ENCODE measurements at places on chromosomes 4 and X.

DNA sequence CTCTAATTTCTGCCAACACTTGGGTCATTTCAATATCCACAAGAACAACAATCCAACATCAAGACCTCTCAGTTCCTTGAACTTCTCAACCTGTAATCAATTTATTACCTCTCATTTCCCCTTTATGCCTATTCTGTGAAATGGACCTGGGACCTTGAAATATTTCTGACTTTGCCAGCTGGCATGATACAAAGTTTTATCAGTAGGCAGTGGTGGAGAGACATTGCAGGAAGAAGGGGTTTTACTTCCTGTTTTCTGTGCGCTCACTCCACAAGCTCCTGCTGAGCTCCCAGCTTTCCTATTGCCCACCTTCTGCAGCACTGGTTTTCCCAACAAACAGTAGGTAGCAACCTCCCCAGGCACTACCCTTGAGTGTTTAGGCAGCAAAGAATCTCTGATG, 3.5 kb upstream of the ARHGEF6 start:
- DNase-seq, result peak; percentile 57

- no peak for DNase-seq
These were observed 16.0 kb downstream of the AMELX start for GRCh38 chrX:11309220-11309619.

DNA sequence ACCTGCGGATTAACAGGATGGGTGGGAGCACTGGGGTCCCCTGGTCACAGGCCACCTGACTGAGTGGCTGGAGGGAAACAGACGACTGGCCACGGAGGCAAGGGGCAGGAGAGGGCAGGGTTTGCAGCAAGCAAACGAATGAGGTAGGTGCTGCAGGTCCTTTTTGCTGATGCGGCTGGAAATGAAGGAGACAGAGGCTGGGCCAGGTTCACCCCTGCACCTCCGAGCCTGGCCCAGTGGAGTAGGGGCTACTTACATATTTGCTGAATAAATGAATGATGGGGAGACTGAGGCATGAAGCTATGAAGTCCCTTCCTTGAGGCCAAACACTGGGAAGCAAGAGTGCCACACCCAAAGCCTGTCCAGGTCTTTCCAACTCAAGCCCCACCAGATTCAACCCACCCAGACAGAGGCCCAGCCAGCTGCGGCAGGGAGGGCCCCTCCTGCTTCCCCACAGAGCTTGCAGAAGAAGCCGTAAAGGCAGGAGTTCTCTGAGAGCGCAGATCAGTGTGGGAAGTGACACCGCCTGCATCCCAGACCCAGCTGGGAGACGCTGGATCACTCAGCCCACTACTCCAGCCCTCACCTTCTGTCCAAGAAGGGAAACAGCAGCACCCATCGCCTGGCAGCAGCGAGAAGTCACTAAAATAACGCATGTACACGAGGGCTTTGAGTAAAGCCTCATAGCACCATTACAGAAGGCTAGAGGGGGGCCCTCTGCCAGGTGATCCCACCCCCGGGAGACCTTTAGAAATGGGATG, 36.1 kb upstream of the C4orf50 start:
- no peak for DNase-seq

- peak; percentile 33 for DNase-seq
These were observed 104.4 kb downstream of the UCHL1 start for GRCh38 chr4:41360921-41361793.

- DNase-seq, result peak; percentile 56
These were observed 110.9 kb upstream of the BMP2K start for GRCh38 chr4:78665216-78665770.

- DNase-seq, result no peak
These were observed 65.6 kb downstream of the ASB9 start for GRCh38 chrX:15204130-15204751.

DNA sequence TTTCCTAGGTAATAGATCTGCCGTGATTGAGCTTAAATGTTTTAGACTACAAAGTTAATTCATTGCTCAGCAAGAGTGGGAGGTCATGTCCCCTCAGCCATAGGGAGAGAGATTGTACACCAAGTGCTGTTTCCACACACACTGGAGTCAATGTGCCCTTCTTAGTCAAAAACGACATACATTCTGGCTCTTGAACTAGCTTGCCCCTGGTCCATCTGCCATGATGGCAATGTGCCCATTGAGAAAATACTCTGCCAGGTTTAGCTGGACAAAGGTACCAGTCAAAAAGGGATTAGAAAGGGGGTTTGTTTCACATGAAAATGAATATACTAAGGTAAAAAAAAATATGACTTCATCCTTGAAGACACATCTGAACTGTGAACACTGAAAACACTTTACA, 377.1 kb upstream of the ADGRL3 start:
- no peak for DNase-seq

DNA sequence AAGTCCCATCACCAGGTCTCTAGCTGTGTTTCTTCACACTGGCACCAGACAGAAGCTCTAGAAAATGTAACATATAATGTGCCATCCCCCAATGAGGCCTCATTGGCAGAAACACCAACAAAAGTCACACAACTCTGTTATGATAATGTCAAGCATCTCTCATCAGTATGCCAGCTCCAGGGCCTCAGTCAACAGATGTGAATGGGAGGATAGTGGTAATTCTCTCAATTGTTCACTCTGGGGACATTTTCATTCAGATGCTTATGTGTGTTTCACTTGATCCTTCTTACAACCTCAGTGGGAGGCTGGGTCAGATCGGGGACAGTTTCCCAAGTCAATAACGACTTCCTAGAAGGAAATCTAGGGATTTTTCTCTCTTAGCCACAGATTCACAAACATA, 57.5 kb upstream of the SCOC start:
- DNase-seq, result no peak

GRCh38 chrX:138769918-138770317, 58.4 kb upstream of the FGF13 start:
- DNase-seq, result no peak

DNA sequence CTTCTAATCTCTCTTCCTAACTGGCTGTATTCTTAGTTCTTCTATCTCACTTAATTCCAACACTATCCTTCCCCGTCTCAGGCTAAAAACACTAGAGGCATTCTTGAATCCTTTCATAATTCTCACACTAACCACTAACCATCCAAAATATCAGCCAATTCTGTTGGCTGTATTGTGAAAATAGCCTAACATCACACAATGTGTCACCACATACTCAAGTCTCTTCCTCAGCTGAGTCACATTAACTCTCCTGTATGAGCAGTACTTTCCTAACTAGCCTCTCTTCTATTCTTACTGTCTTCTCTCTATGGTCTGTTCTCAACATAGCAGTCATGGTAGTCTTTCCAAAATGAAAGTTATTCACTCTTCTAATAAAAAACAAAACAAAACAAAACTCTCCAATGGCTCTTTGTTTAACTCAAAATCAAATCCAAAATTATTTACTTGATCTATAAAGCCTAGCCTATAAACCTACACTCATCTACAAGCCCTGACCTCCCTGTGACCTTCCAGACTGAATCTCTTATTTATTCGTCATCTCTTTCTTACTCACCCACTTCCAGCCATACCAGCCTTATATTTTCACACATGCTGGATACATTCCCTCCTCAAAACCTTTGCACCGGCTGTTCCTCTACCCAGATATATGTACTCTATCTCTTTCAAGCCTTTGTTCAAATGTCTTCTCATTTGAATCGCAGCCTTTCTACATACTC, 445.9 kb downstream of the TLL1 start:
- DNase-seq, result no peak

DNA sequence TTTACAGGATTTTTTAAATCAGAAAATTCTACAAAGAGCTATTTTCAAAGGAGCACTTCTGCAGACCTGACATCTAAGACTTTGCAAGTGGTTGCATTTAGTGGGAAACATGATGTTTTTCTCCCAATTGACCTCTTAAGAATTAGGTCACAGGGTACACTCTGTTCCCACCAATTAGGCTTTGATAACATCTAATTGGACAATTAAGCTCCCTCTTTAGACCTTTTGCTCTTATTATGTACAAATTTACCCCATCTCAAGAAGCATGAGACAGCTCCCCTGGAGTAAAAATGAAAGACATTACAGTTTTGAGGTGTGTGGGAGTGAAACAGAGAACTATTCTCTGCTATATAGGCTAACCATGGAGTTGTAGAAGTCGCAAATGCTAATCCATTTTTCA, 31.8 kb upstream of the AGA start:
- no peak for DNase-seq

GRCh38 chrX:109187473-109188168, 294.3 kb downstream of the GUCY2F start:
- DNase-seq, result no peak

- no peak for DNase-seq
These were observed 10.5 kb downstream of the SLC34A2 start for GRCh38 chr4:25666031-25666630.

GRCh38 chrX:96611619-96612362, 72.9 kb upstream of the DIAPH2 start:
- DNase-seq, result no peak

- DNase-seq, result peak; percentile 58
These were observed 201.3 kb downstream of the PTTG2 start for GRCh38 chr4:38161208-38162113.

DNA sequence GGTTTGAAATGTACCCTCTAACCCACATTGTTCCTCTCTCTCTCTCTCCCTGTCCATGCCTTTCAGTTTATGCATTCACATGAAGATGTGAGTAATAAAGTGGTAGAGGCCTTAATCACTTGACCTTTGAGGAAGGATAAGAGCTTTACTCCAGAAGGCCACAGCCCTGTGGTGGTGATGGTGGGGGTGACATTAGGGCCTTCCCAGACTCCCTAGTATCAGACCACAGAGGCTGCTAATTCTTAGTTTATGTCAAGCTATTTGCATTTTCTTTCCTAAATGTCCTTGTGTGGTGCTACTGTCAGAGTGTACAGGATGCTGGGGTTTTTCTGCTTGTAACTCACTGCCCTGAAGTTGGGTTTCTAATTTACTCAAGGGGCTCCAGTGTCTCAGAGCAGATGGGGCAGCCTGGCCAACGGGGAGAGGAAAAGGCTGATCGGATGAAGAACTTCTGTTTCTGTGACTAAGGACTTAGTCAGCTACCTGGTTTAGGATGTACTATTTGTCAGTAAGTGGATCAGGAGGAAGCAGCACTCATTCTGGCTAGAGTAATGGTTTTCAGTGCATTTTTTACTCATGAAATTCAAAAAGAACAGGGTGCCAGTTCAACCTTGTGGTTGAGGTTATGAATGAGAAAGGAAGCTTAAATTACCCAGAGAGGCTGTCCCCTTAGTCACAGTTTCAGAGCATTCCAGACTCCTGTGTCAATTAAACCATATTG, 509.6 kb upstream of the DIPK2B start:
- peak; percentile 87 for DNase-seq

DNA sequence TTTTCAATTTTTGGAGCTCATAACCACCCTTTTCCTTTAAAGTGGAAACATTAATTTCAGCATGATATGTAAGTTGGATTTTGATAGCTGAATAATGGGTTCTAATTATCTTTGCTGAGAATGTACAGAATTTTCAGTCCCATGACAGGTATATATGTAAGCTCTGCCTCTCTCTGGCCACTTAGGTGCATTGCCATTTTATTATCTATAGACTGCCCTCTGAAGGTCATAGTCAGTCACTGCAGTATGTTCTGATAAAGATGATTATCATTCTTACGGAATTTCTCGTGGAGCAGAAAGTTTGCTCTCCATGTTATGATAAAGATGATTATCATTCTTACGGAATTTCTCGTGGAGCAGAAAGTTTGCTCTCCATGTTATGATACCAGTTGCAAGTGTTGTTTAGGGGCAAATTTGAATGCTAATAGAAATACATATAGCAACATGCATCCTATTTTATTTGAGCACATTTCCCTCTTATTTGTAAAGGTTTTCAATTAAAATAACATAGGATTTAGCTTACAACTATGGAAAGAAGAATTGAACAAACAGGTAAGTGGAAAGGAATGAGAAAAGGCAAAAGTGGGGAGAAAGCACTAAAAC, 10.4 kb downstream of the AFP start:
- peak; percentile 71 for DNase-seq

GRCh38 chrX:34058005-34058404, 74.1 kb downstream of the FAM47A start:
- no peak for DNase-seq

DNA sequence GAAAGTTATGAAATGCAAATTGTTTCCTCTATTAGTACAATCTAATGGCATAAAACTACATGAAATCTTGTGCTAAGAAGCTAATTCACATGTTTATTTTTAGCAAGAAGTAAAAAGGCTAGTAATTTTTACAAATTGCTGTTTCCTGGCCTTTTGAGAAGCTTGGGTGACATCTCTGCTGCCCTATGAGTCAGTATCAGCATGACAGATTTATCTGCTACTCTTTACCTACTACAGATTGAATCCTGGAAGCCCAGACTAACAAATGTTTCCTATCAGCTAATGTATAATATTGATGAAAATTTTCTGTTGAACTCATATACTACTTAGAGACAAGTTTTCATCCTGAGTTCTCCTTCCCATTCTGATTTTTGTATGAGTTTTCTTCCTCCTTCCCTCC, 232.4 kb downstream of the DCTD start:
- no peak for DNase-seq

DNA sequence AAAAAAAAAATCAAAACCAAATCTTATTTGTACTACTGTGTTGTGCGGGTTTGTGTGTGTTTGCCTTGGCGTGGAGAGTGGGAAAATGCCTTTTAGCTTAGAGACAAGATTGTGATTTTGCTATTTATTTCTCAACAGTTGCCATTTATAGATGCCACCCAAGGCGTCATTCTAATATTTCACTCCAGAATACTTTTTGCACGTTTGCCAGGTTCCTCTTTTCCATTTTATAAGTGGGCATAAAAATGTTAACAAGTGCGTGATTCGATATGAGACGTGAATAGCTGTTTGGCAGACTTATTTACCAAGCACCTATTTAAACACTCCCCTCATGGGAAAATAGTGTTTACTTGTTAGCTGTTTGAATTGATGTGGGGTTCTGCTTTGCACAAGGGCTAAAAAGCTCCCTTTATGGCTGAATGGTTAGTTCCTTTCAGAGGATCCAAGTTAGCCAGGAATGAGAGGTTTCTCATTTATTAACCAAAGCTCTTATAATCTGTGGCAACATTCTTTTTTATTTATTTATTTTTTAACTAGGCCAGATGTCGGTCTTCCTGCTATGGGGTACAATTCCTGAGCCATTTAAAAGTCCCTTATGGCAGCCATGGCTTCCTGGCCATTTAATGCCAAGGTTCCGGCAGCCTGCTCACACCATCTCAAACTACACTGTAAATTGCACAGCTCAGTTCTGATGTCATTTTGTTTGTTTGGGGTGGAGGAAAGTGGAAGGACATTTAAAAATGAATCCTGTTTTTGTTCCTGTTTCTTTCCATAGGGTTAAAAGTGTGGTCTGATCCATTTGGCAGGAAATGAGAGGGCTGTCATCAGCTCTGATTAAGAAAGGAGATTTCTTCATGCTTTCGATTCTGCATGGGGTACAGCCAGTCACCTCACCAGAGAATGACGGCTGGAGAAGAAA, 14.6 kb downstream of the SMIM20 start:
- no peak for DNase-seq

GRCh38 chr4:47577779-47578553, 92.9 kb downstream of the ATP10D start:
- no peak for DNase-seq

DNA sequence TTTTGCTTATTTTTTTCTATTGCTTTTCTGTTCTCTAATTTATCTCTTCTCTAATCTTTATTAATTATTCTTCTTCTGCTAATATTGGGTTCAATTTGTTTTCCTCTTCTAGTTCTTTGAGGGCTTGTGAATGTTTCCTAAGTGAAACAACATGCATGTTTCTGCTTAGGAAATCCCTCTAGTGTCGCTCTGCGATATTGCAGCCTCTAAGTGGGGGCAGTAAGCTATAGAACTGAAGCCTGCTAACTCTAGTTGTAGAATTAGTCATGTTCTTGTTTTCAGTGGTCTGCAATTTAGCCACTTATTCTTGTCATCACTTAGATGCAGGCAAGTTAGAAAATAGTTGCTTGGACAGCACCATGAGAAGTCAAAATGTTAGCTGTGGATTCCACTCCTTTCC, 222.6 kb downstream of the SPIN4 start:
- DNase-seq, result peak; percentile 21
